ENCODE measurements at places on chromosomes 7 and 10. TPM values are rescaled to one million over a fixed set of nuclear protein-coding genes. Genes with fewer than 3 reads are reported as not detected.

GRCh38 chr10:63588436-63589167 lies 67.4 kb downstream of the REEP3 start:
- no peak overlapping the region for H3K4me3 ChIP-seq
- no peak for DNase-seq
- H3K27me3 ChIP-seq: no peaks in the 10 kb centered on the region
- H3K36me3 ChIP-seq: no peaks in the 10 kb centered on the region
- peaks cover 5% of the 10 kb centered on the region for H3K4me1 ChIP-seq

Gene SOSTDC1
- polyA plus RNA-seq: 13.3 TPM

GRCh38 chr7:88184848-88185304 lies 35.0 kb downstream of the SRI start:
- peaks cover 2% of the 10 kb centered on the region for H3K4me1 ChIP-seq
- no peak overlapping the region for H3K4me3 ChIP-seq
- H3K27me3 ChIP-seq: no peaks in the 10 kb centered on the region

Gene NCF1
- polyA plus RNA-seq: 0.92 TPM

DNA sequence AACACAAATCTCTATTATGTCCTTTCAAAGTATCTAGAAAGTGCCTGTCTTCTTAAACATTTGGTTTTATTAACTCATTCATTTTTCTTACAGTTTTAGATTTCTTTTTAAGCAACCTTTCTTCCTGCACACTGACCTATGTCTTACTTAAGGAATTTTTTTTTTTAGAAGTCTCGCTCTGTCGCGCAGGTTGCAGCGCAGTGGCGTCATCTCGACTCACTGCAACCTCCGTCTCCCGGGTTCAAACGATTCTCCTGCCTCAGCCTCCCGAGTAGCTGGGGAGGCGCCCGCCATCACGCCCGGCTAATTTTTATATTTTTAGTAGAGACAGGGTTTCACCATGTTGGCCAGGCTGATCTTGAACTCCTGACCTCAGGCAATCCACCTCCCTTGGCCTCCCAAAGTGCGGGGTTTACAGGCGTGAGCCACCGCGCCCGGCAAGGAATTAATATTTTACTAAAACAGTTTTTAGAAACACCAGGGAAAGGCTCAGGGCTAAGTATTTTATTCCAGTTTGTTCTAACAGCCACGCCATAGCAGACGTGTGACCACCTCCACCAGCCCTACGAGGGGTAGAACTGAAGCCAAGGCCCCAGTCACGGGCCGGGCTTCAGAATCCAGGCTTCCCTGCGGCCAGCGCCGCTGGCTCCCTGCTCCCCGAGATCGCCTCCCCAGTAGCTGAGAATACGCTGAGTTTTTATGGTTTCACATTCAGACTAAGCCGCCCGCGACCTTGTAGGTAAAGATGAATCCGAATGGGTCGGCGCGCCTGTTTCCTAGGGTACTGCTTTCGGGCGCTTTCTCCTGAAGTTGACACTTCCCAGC lies 941 bp upstream of the LUC7L2 start:
- H3K4me3 ChIP-seq: peak overlapping the region; percentile 97
- peaks cover 2% of the 10 kb centered on the region for H3K4me1 ChIP-seq
- H3K36me3 ChIP-seq: peaks cover 2% of the 10 kb centered on the region
- peak overlapping the region; percentile 99 for H3K27ac ChIP-seq

DNA sequence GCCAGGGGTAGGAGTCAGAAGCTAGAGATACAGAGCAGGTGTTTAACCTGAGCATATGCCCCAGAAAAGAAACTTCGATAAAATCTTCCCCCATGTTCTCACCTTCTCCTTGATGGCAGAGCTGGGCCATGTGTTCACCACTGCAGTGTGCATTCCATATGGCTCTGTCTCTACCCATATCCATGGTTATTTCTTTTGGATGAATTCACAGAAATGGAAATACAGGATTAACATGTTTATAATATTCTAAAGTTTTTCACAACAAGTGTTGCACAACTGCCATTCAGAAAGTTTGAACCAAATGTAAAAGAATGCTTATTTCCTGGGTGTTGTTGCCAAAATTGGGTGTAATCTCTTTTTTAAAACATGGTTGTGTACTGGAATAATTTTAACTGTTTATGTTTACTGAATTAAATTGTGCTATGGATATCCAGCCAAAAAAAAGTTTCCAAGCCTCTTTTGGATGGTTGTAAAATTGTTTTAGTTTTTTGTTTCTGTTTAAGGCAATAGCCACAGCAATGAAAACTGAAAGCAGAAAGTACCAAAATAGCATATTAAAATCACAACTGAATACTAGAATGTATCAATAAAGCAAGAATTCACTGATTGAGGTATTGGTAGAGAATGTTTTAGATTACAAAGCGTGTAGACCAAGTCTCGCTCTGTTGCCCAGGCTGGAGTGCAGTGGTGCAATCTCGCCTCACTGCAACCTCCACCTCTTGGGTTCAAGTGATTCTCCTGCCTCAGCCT lies 19.9 kb upstream of the CCNY start:
- H3K27ac ChIP-seq: no peak overlapping the region
- DNase-seq: no peak
- H3K4me1 ChIP-seq: no peaks in the 10 kb centered on the region
- H3K4me3 ChIP-seq: no peak overlapping the region
- H3K36me3 ChIP-seq: peaks cover 2% of the 10 kb centered on the region

Gene PNLIP
- not detected for polyA plus RNA-seq

DNA sequence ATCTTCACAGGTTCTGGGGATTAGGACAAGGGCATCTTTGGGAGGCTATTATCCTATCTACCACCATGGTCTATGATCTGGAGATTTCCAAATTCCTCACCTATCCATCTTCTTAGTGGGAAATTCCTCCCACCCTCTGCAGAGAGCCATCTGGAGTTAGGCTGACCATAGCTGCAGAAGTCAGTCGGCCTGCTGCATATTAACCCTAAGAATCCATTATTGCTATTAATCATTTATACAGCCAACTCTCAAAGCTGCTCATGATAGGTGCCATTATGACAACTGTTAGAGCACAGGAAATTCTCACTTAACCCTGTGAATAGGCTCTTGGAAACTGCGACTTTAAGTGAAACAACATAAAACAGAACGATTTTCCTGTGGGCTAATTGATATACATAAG lies 60.4 kb downstream of the FRMD4A start:
- H3K4me1 ChIP-seq: no peaks in the 10 kb centered on the region
- DNase-seq: no peak
- H3K27ac ChIP-seq: no peak overlapping the region
- no peak overlapping the region for H3K4me3 ChIP-seq

Gene AMPH
- polyA plus RNA-seq: 1.4 TPM

DNA sequence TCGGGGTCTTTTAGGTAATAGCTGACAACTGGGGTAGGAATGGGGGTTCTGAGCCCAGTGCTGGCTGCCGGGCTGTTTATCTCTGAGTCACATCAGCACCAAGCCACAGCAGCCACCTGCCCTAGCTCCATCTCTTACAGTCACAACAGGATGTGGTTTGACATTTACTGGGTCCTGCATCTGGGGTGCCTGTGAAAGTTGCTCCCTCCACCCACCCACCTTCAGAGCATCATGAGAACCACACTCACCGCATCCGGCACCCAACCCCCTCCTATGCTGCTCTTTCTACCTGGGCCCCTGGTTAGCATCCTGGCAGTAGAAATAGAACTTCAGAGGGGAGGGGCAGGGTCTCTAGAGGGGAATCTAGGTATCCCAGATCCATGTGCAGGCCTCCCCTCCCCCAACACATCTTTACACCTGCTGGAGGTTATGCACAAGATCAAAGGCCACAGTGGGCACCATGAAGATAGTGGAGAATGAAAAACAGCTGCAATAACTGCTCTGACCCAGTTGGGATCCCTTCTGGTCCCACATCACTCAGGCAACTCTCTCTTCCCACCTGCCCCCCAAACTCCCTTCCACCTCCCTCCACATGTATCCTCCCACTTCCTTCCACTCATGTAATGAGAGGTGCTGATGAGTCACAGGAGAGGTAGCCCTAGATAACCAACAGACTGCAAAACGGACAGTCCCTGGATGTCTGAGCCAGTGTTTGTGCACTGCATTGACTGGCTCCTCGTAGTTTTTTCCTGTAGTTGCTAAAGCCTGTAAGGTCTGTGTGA lies 38.2 kb downstream of the PRSS2 start:
- H3K27ac ChIP-seq: no peak overlapping the region
- H3K36me3 ChIP-seq: no peaks in the 10 kb centered on the region
- no peak overlapping the region for H3K4me3 ChIP-seq
- no peaks in the 10 kb centered on the region for H3K27me3 ChIP-seq
- DNase-seq: no peak
- no peaks in the 10 kb centered on the region for H3K4me1 ChIP-seq

DNA sequence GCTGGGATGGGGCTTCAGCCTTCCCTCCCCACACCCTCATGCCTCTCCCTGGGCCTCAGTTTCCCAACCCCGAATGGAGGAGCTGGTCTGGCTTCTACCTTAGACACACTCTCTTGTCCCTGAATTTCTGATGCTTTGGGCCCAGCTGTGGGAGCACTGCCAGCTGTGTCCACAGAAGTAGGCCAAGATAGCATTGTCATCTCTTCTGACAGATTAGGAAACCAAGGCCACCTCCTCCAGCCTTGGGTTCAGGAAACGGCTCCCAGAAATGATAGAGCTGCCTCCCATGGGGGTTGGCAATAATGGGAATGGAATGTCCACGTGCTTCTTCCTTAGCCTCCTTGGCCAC lies 1.3 kb downstream of the PPIF start:
- H3K27me3 ChIP-seq: no peaks in the 10 kb centered on the region
- peak overlapping the region; percentile 54 for H3K4me3 ChIP-seq
- H3K27ac ChIP-seq: no peak overlapping the region

Gene LEP
- polyA plus RNA-seq: not detected

Gene TCTN3
- 40.3 TPM for polyA plus RNA-seq

- DNase-seq: no peak
- H3K36me3 ChIP-seq: no peaks in the 10 kb centered on the region
- no peaks in the 10 kb centered on the region for H3K4me1 ChIP-seq
- H3K4me3 ChIP-seq: no peak overlapping the region
Measured at GRCh38 chr7:70951271-70951962, 180.5 kb upstream of the GALNT17 start.

Gene SLC35G1
- 2.6 TPM for polyA plus RNA-seq

GRCh38 chr10:18238870-18239485 lies 98.8 kb downstream of the CACNB2 start:
- no peaks in the 10 kb centered on the region for H3K4me1 ChIP-seq
- peak; percentile 71 for DNase-seq
- H3K27ac ChIP-seq: no peak overlapping the region
- H3K27me3 ChIP-seq: no peaks in the 10 kb centered on the region
- H3K36me3 ChIP-seq: no peaks in the 10 kb centered on the region

Gene PRPS1L1
- not detected for polyA plus RNA-seq

GRCh38 chr10:310371-310770 lies 175.1 kb downstream of the ZMYND11 start:
- no peak overlapping the region for H3K27ac ChIP-seq
- no peak overlapping the region for H3K4me3 ChIP-seq
- no peak for DNase-seq

- peak overlapping the region; percentile 71 for H3K27ac ChIP-seq
- H3K4me3 ChIP-seq: no peak overlapping the region
- peaks cover 54% of the 10 kb centered on the region for H3K36me3 ChIP-seq
- H3K27me3 ChIP-seq: no peaks in the 10 kb centered on the region
- H3K4me1 ChIP-seq: no peaks in the 10 kb centered on the region
- DNase-seq: no peak
Measured at GRCh38 chr7:99029466-99030435, 114.2 kb downstream of the SMURF1 start.

DNA sequence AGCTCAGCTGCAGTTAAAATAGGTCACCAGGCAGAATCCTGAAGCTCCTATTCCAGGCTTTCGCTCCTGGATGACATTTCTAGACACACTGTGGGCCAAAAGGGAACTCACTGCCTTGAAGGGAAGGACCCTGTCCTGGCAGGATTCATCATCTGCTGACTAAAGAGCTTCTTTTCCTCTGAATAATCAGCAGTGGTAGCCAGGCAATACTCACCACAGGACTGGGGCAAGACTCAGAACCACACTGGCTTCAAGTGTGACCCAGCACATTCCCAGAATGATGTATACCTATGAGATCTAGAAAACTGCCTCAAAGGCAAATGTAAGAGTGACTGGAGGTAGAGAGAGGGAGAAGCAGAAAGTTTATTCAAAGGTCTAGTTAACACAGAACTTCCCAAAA lies 29.5 kb upstream of the EBF3 start:
- H3K4me1 ChIP-seq: no peaks in the 10 kb centered on the region
- no peaks in the 10 kb centered on the region for H3K36me3 ChIP-seq
- no peaks in the 10 kb centered on the region for H3K27me3 ChIP-seq
- no peak overlapping the region for H3K27ac ChIP-seq
- H3K4me3 ChIP-seq: no peak overlapping the region

DNA sequence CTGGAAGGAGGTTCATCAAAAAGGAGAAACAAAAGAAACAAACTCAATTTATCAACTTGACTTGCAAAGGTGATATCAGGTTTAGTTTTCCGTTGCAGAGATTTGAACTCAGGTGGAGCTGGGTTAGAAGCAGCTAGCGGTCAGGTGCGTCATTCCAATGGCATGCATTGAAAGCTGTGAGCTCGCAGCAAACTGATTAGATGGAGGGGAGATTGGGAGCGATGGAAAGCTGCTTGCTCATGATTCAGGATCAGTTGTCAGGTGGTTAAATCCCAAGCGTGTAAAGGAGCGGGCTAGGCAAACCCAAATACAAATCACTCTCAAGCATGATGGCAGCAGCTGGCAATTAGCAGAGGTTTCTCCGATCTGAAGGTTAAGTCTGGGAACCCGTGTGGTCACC lies 49.3 kb upstream of the AFAP1L2 start:
- H3K4me3 ChIP-seq: no peak overlapping the region
- no peak for DNase-seq
- peaks cover 4% of the 10 kb centered on the region for H3K36me3 ChIP-seq
- H3K27me3 ChIP-seq: no peaks in the 10 kb centered on the region

GRCh38 chr7:74014931-74015330 lies 13.0 kb upstream of the ELN start:
- H3K27me3 ChIP-seq: no peaks in the 10 kb centered on the region
- no peak overlapping the region for H3K4me3 ChIP-seq
- H3K36me3 ChIP-seq: no peaks in the 10 kb centered on the region
- no peak for DNase-seq

DNA sequence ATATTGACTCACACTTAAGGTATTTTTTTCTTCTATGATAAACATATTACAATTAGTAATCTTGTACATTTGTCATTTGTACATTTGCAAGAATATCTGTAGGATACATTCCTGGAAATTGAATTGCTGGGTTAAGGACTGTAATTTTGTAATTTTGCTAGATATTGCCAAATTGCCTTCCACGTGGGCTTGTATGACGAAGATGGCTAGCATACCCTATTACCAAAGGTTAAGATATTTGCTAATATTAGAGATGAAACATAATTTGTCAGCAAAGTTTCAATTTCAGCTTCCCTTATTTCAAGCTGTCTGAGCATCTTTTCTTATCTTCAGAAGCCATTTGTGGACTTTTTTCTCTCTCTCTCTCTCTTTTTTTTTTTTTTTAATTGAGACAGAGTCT lies 1.0 kb upstream of the LYZL2 start:
- no peak overlapping the region for H3K27ac ChIP-seq
- H3K4me1 ChIP-seq: no peaks in the 10 kb centered on the region
- H3K4me3 ChIP-seq: no peak overlapping the region
- DNase-seq: no peak
- no peaks in the 10 kb centered on the region for H3K36me3 ChIP-seq
- no peaks in the 10 kb centered on the region for H3K27me3 ChIP-seq

Data from kidney (tissue), 22 donors.